ENCODE measurements at places on chromosomes 13 and 19.
A peak's percentile ranks its signal among the peaks of the same experiment; 100 is the strongest.

GRCh38 chr19:7872306-7873204, 1.6 kb downstream of the PRR36 start:
- no peak for DNase-seq

DNA sequence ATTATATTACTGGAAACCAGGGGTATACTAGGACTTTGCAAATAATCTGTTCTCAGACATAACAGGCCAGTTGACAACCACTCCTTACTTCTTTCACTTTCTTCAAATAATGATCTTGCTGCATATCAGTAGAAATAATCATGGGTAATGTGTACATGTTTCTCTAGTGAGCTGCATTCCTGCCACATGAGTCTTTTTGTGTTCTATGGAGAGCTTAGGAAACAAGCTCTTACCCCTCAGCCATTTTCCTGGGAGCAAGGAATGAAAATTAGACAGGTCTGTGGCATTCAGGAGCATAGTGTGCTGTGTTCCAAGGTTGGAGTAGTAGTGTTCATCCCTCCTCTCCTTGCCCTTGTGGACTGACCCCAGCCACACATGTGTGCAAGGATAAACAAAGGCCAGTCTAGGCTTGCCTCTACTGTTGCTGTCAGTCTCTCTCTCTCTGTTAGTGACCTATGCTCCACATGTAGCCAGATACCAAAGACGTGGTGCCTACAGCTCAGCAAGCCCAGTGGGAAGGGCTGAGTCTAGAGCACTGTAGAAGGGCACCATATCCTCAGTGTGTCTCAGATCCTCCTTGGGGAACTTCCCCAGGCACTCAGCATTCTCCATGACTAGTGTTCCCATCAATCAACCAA, 11.5 kb upstream of the OXGR1 start:
- DNase-seq: peak; percentile 10

DNA sequence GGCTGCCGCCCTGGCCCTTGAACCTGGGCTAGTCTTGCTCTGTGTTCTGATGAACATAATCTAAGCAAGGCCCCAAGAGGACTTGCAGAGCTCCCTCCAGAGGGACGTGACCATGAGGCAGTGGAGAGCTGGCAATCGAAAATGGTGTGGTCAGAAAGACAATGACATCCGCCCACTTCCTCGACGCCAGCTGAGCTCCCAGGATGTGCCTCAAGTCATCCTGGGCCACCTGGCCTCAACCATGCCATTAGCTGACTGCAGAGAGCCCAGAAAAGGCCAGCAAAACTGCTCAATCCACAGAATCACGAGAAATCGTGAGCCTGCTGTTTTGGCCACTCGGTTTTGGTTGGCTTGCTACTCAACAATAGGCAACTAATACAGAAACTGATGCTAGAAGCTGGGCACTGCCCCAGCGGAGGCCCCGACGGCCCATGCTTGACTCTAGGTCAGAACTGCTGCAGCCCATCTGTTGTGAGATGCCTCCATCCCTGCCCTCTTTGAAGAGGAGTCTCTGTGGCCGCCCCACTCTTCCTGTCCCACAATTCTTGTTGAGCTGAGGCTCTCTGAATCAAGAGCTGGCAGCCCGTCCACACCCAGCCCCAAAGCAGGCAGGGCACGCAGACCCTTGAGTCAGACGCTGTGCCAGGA, 53.3 kb downstream of the STK24 start:
- no peak for DNase-seq

DNA sequence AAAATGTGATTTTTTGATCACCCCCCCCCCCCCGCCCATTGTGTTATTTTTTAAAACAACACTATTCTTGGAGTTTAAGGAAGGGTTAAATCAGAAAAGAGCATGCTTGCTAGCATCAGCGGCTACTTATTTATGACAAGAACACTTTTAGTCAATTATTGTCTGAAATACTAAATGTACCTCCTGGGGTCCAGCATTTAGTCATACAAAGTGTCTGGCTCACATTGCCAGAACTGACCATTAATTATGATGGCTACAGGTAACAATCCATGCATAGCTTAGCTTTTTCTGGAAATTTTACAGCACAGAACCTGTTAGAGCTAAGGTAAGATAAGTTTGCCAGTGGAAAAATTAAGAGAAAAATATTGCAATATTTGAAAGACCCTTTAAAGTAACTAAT, 90.1 kb downstream of the PCDH9 start:
- DNase-seq: no peak

DNA sequence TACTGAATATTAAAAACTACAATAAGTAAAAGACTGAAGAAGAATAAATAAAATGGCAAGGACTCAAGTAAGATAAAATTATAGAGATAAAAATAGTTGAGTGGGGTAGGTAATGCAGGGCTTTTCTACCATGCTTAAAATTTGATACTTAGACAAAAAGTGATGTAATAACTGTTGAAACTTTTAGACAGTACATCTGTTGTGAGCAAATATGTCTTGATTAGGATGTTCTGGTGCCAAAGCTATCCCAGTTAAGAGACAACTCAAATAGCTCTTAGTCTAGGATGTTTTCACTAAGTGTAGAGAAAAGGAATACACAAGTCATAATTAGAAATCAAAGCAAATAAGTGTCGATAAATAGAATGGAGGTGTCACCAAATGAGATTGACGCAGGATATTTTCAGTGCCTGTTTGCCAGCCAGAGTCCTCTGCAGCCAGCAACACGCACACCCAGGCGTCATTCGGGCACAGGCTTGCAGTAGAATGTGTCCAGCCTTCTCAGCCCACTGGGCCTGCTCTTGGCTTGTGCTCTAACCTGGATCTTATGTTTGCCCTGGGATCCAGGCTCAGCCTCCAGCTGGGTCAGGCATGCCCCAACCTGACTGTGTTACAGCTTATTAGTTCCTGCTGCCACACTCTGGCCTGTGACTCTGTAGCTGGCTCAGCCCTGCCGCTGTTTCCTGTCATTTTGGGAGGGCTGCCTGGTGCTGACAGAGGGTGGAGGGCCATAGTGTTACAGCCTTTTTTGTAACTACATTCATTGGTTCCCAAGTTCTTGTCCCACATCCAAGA, 766.2 kb downstream of the PCDH17 start:
- DNase-seq: no peak

GRCh38 chr19:17743874-17744580, 7.2 kb upstream of the FCHO1 start:
- DNase-seq: no peak

DNA sequence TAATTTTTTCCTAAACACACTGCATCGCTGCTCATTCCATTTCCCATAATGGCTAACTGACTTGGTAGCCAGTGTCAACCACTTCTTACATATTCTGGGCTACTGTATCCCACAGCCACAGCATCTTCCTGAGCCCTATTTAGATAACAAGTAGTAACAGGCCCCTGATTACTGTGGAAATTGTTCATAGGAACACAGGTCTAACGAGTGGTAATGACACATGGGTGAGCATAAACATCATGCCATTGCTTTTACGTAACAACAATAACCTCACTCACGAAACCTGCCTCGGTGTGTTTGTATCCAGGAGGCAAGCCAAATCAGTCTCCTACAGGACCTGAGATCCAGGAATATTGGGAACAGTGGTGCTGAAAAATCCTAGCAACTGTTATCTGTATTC, 438.6 kb downstream of the KLF5 start:
- no peak for DNase-seq

- DNase-seq: no peak
These were observed 2.3 kb downstream of the KASH5 start for GRCh38 chr19:49390131-49390928.

All from SJCRH30 (cell line).